ENCODE measurements at places on chromosomes 6 and 20.

GRCh38 chr6:139722530-139722929, 348.1 kb upstream of the CITED2 start:
- DNase-seq, result no peak

- no peak for DNase-seq
Observed at GRCh38 chr20:16444057-16444777, 129.0 kb downstream of the KIF16B start.

- DNase-seq, result no peak
Observed at GRCh38 chr6:26743157-26743821, 83.7 kb upstream of the ZNF322 start.

GRCh38 chr6:52263709-52264540, 19.6 kb upstream of the IL17F start:
- DNase-seq, result peak; percentile 13
